Activated T-helper 1 cell treated with anti-CD3 and anti-CD28 coated beads, Interleukin-2, amount 50 U/mL, for 16 hours (primary cell): ENCODE measurements at places on chromosomes 11 and 22.

- DNase-seq: no peak
Observed at GRCh38 chr11:28040384-28040783, 67.6 kb downstream of the KIF18A start.

- no peak for DNase-seq
Observed at GRCh38 chr11:77789061-77789730, 31.3 kb downstream of the RSF1 start.

GRCh38 chr11:2208691-2209369 lies 37.2 kb upstream of the TH start:
- DNase-seq: no peak

DNA sequence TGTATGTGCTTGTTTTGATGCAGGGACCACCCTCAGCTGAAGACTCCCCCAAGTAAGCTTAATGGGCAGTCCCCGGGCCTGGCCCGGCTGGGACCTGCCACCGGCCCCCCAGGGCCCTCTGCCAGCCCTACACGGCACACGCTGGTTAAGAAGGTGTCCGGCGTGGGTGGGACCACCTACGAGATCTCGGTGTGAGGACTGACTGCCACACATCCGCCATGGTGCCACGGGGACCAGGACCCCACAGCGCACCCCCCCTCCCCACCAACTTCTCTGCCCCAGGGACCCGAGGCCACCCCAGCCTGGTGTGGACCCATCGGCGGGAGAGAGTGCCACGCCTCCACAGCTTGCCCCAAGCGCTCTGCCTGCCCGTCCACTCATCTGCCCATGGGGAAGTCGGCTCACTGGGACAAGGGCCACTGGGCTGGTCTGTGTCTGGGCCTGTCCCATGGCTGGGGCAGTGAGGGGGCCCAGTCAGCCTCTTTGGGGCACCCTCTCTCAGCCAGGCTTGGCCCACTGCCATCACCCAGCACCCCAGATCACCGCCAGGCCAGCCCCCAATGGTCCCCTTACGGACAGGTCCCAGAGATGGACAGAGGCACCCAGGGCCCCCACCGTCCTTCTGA lies 5.5 kb downstream of the CCDC188 start:
- DNase-seq: no peak

DNA sequence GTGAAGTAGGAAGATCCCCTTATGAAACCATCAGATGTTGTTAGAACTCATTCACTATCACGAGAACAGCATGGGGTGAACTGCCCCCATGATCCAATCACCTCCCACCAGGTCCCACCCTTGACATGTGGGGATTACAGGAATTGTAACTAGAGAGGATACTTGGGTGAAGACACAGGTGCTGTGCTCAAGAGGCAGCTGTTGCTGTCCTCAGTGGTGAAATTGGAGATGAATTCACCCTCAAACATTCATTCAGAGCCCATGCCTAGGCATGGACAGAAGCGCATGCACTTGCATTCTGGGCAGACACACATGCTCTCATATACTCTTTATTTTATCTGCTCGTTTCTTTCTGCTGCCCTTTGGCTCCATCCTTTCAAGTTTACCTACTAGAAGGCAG lies 385.0 kb downstream of the INSC start:
- DNase-seq: no peak

DNA sequence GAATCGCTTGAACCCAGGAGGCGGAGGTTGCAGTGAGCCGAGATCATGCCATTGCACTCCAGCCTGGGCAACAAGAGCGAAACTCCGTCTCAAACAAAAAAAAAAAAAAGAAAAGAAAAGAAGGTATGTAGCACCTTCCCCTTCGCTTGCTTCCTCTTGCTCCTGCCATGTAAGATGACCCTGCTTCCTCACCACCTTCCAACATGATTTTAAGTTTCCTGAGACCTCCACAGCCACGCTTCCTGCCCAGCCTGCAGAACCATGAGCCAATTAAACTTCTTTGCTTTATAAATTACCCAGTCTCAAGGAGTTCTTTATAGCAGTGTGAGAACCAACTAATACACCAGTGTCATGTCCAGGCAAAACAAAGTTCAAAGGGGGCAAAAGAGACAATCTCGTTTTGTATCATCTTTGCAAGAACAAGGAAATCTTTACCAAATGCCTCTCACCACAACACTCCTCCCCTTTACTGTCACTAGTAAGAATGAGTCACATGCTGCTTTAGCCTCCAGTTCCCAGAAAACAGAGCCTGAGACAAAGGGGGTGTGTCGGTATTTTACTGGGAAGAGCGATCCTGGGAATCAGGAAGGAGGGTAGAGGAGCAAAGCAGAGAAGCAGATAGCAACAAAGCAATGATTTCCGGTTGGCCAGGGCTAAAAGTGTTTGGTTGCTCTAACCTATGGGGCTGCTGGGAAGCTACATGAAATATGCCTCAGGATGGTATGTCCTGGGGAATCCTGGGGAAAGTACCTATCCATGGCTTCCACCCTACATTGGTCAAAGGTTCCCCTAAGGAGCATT lies 10.5 kb upstream of the MCHR1 start:
- DNase-seq: no peak

DNA sequence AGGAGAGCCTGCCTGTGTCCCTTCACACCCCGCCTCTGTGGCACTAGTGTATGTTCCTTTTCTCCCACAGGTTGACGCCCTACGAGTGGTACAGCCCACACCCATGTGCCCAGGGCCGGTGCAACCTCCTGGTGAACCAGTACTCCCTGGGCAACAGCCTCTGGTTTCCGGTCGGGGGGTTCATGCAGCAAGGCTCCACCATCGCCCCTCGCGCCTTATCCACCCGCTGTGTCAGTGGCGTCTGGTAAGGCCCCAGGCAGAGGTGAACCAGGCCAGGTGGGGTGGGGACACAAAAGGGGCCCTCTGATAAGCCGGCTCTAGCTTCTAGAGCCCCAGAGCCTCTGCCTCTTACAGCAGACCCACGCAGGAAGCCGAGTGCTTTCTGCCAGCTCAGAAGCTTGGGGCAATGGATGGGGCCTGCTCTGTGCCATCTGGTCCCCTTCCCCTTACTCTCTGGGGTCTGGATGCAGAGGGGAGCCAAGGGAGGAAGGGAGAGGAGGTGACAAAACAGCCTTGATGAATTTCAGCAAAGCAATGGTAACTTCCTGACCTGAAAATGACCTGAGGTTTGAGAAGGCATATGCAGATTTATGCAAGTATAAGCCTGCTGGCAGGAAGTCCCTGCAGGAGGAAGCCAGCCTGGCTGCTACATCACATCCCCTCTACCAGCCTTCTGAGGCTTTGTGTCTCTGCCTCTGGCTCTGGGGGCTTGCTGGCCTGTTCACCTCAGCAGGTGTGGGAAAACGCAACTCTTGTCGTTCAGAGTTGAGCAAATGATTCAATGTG lies 67.0 kb upstream of the TBCEL start:
- DNase-seq: no peak

- no peak for DNase-seq
Observed at GRCh38 chr11:75467311-75467710, 34.3 kb upstream of the KLHL35 start.

DNA sequence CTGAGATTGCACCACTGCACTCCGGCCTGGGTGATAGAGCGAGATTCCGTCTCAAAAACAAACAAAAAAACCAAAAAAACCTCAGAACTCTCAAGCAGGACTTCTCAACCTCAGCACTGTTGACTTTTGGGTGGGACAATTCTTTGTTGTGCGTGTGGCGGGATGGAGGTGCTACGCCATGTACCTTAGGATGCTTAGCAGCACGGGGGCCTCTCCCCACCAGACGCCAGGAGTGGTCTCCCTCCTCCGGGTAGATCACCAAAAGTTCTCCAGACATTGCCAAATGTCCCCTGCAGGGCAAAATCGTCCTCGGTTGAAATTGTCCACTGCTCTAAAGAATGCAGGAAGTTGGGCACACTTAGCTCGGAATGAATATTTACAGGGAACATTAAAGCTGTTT lies 26.9 kb upstream of the ATXN10 start:
- DNase-seq: no peak

- DNase-seq: no peak
Observed at GRCh38 chr11:62238151-62238550, 3.9 kb upstream of the SCGB1D2 start.

DNA sequence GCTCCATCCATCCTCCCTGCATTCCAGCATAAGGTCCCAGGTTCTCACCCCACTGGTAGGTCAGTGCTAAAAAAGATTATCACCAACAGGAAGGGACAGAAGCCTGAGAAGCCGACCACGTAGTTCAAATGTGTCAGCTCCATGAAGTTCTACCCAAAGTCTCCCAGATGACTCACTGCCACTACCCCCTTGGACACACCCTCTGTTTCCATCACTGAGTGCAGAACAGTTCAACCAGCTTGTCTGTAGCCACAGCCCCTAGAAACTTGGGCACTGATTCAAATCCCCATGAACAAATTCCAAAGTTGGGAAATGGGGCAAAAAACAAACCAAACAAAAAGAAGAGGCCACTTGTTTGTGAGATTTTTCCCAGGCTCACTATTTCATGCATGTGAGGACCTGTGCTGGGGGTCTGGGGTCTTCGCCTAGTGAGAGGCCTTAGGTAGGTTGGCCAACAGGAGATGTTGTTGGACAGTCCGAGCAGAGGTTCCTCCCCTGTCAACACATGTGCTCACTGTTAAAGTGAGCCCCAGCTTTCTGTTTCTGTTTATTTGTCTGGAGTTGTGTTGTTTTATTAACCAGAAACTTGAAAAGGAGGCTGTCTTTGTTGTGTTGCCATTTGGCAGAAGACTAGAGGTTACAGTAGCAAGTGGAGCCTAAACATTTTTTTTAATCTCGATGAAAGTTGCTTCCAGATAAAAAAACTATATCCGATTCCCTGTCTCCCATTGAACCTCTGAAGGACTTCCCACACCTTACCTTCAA lies 24.2 kb upstream of the FLI1 start:
- DNase-seq: no peak

DNA sequence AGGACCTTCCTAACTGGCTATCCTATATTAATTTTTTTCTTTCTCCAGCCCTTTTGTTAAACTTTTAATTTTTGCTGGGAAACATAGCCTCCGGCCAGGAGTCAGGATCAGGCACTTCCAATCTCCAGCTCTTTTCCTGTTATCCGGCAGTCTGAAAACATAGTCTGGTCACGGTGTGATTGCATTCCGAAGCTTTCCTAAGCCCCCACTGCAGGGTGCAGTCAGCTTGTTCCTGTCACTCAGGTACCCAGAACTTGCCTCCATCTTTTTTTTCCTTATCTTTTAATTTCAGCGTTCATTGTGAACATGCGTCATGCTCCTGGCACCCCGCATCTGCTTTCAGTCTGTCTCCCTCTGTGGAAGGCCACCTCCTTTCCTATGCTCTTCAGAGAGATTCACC lies 59.4 kb downstream of the GRK3 start:
- no peak for DNase-seq

DNA sequence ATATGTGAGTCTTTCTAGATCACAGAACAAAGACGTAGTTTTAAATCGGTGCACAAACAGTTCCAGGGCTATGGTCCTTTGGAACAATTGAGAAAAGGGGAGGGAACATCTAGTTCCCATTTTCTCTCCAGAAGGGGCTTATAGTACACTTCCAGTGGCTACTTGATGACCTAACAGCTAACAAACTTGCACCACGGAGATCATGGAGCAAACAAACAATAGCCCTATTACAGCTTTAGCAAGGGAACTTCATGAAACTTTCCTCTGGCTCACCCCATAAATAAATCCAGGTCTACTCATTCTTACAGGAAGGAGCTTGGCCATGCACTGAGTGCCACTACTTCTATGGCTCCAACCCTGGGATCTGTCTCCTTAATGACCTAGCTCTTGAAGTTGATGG lies 8.3 kb upstream of the FOLR2 start:
- no peak for DNase-seq

- DNase-seq: no peak
Observed at GRCh38 chr22:50085211-50085972, at the start of gene MLC1. TSS of gene MLC1 (minus strand) at chr22:50085426. CDS start at chr22:50084902, 524 bp downstream.

DNA sequence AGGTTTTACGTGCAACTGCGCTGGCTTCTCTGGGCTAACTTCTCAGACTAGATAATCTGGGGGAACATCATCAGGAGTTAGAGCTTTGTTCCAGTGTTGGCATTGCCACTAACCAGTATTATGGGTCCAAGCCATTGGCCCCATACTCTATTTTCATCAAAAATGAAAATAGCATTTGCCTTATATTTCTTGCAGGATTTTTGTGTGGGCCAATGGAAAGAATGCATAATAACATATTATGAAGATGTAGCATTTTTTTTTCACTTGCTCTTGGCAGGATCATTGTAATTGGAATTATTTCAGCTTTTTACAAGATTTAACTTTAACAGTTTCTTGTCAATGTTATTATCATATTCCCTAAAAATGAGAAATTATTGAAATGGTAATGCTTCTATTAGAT lies 16.1 kb downstream of the ARHGAP42 start:
- DNase-seq: no peak

GRCh38 chr11:79321263-79321662 lies 119.6 kb downstream of the TENM4 start:
- DNase-seq: no peak

DNA sequence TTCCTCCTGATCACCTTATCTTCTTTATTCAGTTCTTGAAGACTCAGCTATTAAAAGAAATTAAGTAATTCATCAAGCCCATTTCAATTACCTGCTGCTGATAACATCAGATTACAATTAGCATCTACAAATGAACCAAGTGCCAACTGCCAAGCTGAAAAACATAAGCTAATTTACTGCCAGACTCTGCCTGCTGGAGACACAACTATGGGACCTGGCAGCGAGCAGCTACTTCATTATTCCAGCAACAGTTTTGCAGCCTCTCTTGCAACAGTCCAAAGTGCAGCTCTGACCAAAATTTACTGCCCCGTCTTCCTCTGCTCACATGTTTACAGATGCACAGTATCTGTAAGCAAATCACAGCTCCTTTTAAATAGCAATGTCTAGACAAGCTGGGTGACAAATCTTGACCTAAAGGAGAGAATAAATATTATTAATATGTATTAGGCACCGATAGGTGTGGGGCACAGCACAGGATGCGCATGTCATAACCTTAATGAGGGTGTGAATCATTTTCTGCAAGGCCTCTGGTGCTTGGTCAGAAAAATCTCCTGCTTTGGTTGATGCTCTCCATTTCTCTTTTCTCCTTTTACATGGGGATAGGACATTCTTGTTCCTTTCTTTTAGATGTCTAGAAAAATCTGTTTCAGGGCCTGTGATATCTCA lies 232.2 kb upstream of the PITPNB start:
- no peak for DNase-seq

- DNase-seq: peak; percentile 32
Observed at GRCh38 chr11:130431331-130431773, 2.9 kb upstream of the ADAMTS8 start.

- DNase-seq: peak; percentile 24
Observed at GRCh38 chr11:74311352-74311926, at the start of gene P4HA3. TSS of gene P4HA3 (minus strand) at chr11:74311640. CDS start at chr11:74311611, 29 bp downstream.

DNA sequence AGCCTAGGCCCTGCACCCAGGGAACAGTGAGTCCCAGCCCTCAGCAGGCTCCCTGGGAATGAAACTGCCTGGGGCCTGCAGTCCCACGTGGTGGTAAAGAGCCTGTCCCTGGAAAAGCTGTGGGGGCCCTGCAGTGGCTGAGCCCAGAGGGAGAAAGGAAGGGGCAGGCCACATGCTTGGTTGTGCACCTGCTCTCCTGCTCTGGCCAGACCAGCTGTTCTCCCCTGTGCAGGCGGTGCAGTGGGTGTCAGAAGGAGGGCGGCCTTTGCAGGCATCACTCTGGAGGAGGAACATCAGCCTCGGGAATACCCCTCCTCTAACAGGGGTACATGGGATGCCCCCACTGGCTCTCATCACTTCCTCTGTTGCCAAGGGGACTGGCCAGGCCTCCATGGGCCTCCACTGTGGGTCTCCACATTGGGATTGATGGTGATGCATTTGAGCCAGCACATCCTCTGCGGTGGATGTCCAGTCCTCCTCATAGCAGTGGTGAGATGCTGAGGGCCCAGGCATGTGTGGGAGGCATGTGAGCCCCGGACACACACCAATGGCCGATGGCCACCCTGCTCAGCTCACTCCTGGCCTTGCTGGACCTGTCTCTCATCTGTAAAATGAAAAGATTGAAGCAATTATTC lies 690.4 kb downstream of the BRD1 start:
- no peak for DNase-seq
